ENCODE measurements at places on chromosomes 1 and 21. TPM values are rescaled to one million over a fixed set of nuclear protein-coding genes. Genes with fewer than 3 reads are reported as not detected.

Gene S100A12
- 3.8 TPM for polyA plus RNA-seq

Gene PTGER3
- 0.41 TPM for polyA plus RNA-seq

Gene HMGN1
- 808 TPM for polyA plus RNA-seq

Gene NAV1
- 22.4 TPM for polyA plus RNA-seq

Gene RNU1-2
- not detected for polyA plus RNA-seq

Gene GJB5
- 0.36 TPM for polyA plus RNA-seq

- no peak for DNase-seq
These were observed 62.6 kb downstream of the ABL2 start for GRCh38 chr1:179166663-179167417.

DNA sequence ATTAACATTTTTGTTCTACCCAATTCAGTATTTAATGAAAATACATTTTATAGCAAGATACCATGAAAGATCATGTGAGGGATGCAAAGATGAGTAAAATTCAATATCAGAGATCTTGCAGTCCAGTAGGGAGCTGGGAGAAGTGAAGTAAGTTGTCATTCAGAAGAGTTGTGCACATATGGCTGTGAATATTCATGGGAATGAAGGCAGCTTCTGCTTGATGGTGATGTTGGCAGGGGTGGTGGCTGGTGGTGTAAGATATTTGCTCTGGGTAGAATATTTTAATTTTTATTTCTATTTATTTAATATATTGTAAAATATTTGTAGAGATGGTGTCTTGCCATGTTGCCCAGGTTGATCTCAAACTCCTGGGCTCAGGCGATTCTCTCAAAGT, 72.0 kb upstream of the GCLM start:
- DNase-seq, result no peak

DNA sequence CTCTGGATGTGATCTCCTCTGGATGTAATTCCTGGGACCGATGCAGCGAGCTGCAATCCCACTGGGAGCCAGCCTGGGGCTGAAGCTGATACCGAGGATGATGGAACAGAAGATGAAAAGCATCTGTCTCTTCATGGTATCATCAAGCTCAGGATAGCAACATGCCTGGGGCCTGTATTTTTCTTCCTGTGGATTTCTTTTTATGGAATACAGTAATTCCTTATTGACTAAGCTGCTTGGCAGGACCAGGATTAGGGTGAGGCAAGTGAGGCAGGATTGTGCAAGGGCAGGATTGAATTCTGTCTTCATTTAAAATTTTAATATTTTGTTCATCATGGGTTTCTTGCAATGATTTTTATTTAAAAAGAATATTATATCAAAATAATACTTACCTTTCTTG, 86.6 kb downstream of the SLC25A24 start:
- no peak for DNase-seq

GRCh38 chr1:58813801-58814200, 30.0 kb upstream of the JUN start:
- DNase-seq, result no peak

DNA sequence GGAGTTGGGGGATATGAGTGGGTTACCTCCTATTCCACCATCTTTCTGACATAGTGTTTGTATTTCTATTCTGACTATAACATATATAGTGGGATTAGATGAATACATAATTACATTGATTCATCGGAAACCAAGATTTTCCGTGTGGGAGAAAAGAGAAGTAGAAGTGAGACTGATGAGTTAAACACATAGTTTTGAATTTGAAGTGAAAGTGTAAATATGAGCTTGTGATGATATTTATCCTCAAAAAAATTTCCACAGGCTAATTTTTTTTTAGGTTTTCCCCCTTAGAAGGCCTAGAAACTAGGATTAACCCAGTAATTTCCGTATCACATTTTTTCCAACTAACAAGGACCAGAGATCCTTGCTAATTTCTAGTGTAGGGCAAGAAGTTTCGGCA, 6.9 kb downstream of the CD1B start:
- DNase-seq, result no peak

DNA sequence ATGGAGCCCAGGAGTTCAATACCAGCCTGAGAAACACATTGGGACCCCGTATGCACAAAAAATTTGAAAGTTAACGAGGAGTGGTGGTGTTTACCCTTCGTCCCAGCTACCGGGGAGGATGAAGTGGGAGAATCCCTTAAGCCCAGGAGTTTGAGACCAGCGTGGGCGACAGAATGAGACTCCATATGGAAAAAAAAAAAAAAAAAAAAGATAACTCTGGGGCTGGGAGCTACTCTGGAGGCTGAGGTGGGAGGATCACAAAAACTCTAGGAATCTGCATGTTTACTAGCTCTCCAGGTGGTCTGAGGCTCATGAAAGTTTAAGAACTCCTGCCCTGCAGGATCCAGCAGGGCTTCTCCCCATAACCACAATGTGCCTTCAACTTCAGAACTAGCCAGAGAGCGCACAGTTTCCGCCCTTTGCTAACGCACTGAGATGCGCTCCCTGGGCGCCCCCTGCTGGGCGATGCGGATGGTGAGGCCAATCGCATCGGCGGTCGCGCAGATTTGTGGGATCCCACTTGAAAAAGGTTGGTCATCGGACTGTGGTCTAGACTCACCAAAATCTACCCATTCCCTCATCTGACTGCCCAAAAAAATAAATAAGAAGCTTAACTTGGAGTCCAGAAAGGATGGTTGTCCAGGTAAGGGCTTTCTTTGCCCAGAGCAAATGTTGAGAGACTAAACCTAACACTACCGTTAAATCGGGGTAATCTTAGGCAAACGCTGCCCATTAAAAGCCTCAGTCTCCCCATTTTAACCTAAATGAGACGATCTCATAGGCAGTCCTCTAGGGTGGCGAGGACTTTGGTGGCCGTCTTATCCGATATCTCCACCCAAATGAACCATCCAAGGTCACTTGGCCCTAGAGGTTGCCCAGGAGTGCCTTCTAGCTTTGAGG, 8.8 kb downstream of the ZNF683 start:
- peak; percentile 40 for DNase-seq

- DNase-seq, result no peak
These were observed 18.3 kb upstream of the MPL start for GRCh38 chr1:43319288-43319687.

- DNase-seq, result no peak
These were observed 160.4 kb upstream of the SYT6 start for GRCh38 chr1:114314098-114314497.

- no peak for DNase-seq
These were observed 31.0 kb downstream of the ILDR2 start for GRCh38 chr1:166944186-166944967.

DNA sequence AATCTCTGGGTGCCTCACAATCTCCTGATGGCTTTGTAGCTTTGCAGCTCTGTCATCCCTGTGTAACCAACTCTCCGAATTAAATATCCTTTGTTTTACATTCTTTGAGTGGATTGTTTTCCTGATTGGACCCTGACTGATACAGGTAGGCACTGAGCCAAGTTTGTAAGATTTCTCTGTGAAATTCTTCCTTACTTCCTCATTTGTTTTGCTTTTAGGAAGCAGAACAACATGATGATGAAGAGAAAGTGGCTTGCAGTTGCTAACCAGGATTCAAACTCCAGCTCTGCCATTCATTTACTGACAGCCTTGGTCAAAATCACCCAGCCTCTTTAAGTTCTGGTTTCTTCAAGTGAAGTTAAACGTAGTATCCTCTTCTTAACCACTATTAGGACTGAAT, 452.3 kb downstream of the OMA1 start:
- no peak for DNase-seq

DNA sequence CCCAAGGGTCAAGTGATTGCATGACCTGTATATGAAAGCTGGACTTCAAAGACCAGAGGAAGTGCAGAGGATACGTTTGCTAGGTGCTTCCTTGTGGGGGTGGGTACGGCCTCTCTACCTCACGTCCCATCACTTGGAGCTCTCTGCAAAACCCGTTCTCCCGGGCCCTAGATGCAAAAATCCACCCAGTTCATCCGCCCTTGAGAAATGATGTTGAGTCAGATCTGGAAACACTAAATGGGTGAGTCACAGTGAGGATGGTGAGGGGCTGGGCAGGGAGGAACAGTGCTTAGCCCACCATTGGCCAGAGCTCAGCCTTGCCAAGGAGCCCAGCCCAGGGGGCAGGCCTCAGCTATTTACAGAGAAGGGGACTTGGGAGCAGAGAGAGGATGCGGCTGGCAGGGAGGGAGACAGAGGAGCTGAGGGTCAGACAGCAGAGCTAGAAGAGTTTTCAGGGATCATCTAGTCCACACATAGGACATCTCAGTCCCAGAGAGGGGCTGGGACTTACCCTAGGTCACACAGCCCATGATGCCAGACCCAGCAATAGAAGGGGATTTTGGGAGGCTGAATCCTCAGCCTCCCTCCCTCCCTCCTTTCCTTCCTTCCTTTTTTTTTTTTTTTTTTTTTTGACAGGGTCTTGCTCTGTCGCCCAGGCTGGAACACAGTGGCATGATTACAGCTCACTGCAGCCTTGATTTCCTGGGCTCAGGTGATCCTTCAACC, 14.6 kb downstream of the ARHGEF10L start:
- no peak for DNase-seq

DNA sequence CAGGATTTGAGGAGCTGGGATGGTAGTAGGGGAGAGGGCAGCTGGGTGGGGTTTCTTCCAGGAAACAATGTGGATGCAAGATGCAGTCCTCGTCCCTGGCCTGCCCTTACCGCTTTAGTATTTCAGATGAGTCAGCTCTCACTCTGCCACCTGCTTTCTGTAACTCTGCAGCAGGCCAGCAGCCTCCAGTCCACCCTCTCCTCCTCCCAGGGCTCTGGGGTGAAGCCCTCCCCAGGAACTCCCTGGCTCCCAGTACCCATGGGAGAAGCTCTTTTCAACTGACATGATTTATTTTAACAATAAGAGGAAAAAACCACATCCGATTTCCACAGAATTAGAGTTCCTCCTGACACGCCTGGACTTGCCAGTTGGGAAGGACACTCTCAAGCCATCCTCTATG, 39.0 kb upstream of the IL20 start:
- DNase-seq, result no peak

DNA sequence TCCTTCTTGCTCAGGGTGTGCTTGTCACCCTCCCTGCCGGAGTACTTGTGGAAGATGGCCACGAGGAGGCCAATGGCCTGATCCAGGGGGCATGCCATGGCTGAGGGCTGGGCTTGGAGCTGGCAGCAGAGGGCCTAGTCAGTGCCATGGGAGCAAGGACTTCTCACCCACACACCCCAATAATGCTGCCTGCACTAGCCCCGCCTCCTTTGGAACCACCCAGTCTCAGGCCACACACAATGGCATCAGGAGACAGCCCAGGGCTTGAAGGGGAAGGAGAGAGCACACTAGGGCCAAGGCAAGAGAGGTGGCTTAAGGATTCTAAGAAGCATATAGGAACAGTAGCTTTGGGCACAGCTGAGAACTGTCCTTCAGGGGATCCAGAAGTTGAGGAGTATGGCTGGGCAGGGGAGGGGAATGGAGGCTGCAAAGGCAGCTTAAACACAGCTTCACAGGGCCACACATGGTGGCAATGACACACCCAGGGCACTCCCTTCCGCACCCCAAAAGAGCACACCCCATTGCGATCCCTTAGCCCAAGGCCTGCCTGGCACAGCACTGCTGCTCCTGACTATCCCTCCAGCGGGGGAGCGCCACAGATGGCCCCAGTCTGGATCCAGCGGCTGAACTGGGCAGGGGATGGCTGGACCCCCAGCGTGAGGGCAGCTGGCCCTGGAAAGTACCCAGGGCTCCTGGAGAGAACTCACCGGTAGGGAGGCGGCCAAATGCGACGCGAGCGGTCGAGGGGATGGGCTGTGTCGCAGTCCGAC, at the start of gene S100A6:
Gene S100A6 (minus strand): TSS at position 750 of the 770 bp plus-strand sequence. CDS start 652 bp downstream, at position 98.
- DNase-seq, result peak; percentile 21

- DNase-seq, result no peak
These were observed 25.4 kb downstream of the SLC19A2 start for GRCh38 chr1:169460191-169460833.

DNA sequence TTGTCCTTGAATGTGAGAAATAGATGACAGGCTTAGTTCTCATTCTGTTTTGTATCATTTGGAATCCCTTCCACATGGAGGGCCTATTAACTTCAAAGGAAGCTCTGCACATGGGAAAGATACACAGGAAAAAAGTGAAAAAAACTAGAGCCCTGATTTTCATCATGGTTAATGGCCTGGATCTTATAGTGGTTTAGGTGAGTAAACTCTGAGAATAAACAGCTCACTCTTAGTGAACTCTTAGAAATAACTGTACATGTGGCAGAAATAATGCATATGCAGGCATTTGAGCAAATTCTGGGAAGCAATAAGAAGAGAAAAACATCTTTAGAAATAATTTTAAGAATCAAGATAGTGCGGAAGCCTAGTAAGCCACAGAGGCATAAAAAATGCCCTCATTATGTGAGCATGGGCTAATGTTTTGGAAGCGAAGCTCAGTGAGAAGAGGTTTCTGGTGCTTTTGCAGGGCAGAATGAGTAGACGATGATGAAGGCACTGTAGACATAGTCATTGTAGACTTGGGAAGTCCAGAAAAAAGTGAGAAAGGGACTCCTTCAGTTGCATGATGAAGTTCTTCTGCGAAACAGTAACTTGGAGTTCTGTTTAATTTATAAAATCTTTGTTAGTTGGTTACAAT, 279.9 kb downstream of the DNM3 start:
- DNase-seq, result no peak

DNA sequence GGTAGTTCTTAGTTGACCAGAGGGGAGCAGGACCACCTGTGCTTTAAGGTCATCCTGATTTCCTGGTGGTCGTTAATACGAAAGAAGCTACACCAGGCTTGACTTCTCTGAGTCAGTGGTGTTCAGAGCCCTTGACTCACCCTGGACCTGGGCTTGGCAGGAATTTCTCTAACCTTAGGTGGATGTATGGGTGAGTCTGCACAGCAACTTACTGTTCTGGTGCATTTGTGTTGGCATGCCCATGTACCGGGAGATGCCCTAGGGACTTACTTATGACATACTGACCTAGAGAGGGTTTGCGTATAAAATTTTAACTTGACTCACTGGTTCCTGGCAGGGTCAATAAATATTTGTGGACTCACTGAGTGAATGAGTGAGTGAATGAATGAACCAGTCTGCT, 304.6 kb downstream of the DISC1 start:
- DNase-seq, result no peak

DNA sequence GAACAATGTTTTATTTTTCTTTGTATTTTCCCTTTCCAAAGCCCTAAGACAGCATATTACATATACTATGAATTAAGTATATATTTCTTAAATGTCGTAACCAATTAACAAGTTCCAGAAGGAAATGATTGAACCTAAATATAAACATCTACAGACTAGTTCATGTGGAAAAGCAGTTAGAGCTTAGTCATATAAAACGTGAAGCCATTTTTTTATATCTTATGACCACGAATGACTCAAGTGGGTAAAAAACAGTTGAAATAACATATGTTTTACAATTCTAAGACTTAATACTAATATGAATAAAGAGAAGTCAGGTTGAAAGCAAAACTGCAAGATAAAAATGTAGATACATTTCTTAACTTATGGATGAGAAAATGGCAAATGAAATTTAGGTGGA, 307.3 kb downstream of the BRINP3 start:
- no peak for DNase-seq

All from right lung (tissue), 10 donors.